Trophoblast cell (in vitro differentiated cells and primary cell): ENCODE measurements at places on chromosomes 6 and 20.
A peak's percentile ranks its signal among the peaks of the same experiment; 100 is the strongest.

- DNase-seq = no peak
- H3K27ac ChIP-seq = no peak overlapping the region
- H3K4me3 ChIP-seq = no peak overlapping the region
- H3K27me3 ChIP-seq = no peaks in the 10 kb centered on the region
- H3K36me3 ChIP-seq = no peaks in the 10 kb centered on the region
These were observed 63.4 kb upstream of the ELOVL5 start for GRCh38 chr6:53412021-53412715.

- DNase-seq = no peak
- H3K4me1 ChIP-seq = no peaks in the 10 kb centered on the region
- no peaks in the 10 kb centered on the region for H3K27me3 ChIP-seq
These were observed 289.9 kb upstream of the TSHZ2 start for GRCh38 chr20:52682237-52682636.

- H3K27me3 ChIP-seq = no peaks in the 10 kb centered on the region
- peaks cover 18% of the 10 kb centered on the region for H3K36me3 ChIP-seq
These were observed 25.5 kb downstream of the AMD1 start for GRCh38 chr6:110900028-110900598.

GRCh38 chr6:111796310-111796918 lies 76.8 kb downstream of the FYN start:
- H3K4me3 ChIP-seq = no peak overlapping the region
- DNase-seq = no peak
- H3K27me3 ChIP-seq = no peaks in the 10 kb centered on the region
- H3K4me1 ChIP-seq = peaks cover 4% of the 10 kb centered on the region

GRCh38 chr6:68572975-68573374 lies 62.1 kb upstream of the ADGRB3 start:
- no peaks in the 10 kb centered on the region for H3K27me3 ChIP-seq
- DNase-seq = no peak
- no peaks in the 10 kb centered on the region for H3K36me3 ChIP-seq
- no peak overlapping the region for H3K4me3 ChIP-seq

DNA sequence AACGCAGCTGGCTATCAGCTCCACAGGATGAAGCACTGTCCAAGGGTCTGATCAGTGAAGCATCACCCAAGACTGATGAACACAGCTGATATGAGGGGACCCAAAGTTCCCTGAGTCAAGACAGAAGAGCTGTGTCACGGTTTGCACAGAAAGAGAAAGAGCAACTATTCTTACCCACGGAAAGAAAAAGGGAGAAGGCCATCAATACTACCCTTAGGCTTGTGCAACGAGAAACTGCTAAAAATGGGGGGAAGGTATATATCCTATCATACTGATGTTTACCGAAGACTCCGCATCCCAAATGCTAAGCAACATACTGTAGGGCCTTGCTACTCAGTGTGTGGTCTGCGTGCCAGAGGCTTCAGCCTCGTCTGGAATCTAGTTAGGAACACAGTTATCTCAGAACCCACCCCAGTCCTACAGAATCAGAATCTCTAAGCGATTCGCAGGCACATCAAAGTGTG lies 665 bp downstream of the FASTKD5 start:
- DNase-seq = no peak
- H3K27ac ChIP-seq = no peak overlapping the region
- peaks cover 3% of the 10 kb centered on the region for H3K36me3 ChIP-seq
- peak overlapping the region; percentile 98 for H3K4me3 ChIP-seq
- no peaks in the 10 kb centered on the region for H3K27me3 ChIP-seq
- peaks cover 6% of the 10 kb centered on the region for H3K4me1 ChIP-seq

- H3K36me3 ChIP-seq = no peaks in the 10 kb centered on the region
- no peak for DNase-seq
- no peak overlapping the region for H3K27ac ChIP-seq
- no peak overlapping the region for H3K4me3 ChIP-seq
- H3K27me3 ChIP-seq = no peaks in the 10 kb centered on the region
- H3K4me1 ChIP-seq = no peaks in the 10 kb centered on the region
These were observed 38.0 kb upstream of the HIVEP1 start for GRCh38 chr6:11974089-11974488.

DNA sequence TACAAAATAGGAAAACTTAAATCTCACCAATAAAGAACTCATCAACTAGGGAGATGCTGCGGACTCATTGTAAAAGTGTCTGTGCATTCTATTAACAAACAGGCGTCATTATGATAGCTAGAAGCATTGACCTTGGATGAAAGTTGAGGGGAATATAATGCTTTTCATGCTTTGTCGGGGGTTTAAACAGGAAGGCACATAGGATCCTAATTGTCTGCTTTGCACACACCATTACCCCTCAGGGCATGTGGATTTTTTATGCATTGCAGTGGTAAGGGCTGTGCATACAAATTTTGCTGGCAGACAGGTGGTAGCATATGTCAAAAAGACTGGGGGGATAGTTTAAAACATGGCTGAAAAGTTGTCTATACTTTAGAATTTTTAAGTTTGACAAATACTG lies 447.9 kb upstream of the PLCB4 start:
- DNase-seq = peak; percentile 33
- no peak overlapping the region for H3K27ac ChIP-seq
- H3K27me3 ChIP-seq = no peaks in the 10 kb centered on the region
- no peaks in the 10 kb centered on the region for H3K4me1 ChIP-seq
- H3K36me3 ChIP-seq = no peaks in the 10 kb centered on the region

- no peaks in the 10 kb centered on the region for H3K36me3 ChIP-seq
- H3K4me1 ChIP-seq = peaks cover 14% of the 10 kb centered on the region
- H3K27me3 ChIP-seq = no peaks in the 10 kb centered on the region
- no peak for DNase-seq
These were observed 116.2 kb downstream of the GMDS start for GRCh38 chr6:2129182-2129621.

- no peak for DNase-seq
- no peak overlapping the region for H3K27ac ChIP-seq
- no peak overlapping the region for H3K4me3 ChIP-seq
- no peaks in the 10 kb centered on the region for H3K4me1 ChIP-seq
- no peaks in the 10 kb centered on the region for H3K27me3 ChIP-seq
- H3K36me3 ChIP-seq = no peaks in the 10 kb centered on the region
These were observed 197.9 kb upstream of the KCNK16 start for GRCh38 chr6:39520411-39520810.

DNA sequence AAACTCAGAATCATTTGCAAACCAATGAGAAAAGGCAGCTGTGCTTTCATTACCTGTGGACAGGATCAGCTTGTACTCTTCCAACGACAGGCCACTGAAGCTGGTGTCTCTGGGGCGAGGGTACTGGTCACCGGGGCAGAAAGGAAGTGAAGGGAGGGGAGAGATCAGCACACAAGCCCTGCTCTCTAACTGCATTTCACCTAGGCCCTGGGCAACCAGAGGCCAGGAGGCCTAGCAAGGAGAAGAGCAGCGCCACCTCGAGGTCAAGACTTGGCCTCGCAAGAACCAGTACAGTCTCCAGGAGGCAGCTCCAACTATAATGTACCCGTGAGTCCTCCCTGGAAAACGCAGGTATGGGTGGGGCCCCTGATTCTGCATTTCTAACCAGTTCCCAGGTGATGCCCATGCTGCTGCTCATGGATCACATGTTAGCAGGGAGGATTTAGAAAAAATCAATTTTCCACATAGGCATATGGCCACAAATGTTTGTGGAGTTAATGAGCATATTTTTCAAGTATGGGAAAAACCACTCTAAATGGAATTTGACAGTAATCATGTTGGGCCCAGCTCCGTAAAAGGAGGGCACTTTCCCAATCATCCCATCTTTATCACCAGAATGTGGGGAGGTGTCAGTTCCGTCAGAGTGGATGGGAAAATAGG lies 11.0 kb downstream of the UQCC2 start:
- no peaks in the 10 kb centered on the region for H3K27me3 ChIP-seq
- no peak overlapping the region for H3K27ac ChIP-seq
- peaks cover 3% of the 10 kb centered on the region for H3K4me1 ChIP-seq
- H3K36me3 ChIP-seq = peaks cover 29% of the 10 kb centered on the region

DNA sequence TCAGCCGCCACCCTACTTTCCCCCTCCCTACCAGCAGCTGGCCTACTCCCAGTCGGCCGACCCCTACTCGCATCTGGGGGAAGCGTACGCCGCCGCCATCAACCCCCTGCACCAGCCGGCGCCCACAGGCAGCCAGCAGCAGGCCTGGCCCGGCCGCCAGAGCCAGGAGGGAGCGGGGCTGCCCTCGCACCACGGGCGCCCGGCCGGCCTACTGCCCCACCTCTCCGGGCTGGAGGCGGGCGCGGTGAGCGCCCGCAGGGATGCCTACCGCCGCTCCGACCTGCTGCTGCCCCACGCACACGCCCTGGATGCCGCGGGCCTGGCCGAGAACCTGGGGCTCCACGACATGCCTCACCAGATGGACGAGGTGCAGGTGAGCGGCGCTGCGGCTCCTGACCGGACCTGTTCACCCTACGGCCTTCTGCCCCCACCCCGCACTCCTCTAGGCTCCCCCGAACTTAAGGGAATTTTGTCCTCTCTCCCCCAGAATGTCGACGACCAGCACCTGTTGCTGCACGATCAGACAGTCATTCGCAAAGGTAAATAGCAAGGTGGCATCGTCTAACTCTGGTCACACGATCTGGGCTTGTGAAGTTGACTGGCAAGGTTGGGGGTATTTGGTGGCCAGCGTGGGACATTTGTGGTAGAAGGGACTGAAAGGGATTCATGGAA lies 2.3 kb downstream of the TFAP2C start:
- H3K36me3 ChIP-seq = peaks cover 22% of the 10 kb centered on the region
- peaks cover 21% of the 10 kb centered on the region for H3K4me1 ChIP-seq
- H3K27me3 ChIP-seq = peaks cover 5% of the 10 kb centered on the region
- peak overlapping the region; percentile 86 for H3K4me3 ChIP-seq
- H3K27ac ChIP-seq = peak overlapping the region; percentile 8

GRCh38 chr20:5481872-5482271 lies 165.1 kb upstream of the PROKR2 start:
- DNase-seq = no peak
- H3K27me3 ChIP-seq = no peaks in the 10 kb centered on the region
- no peaks in the 10 kb centered on the region for H3K36me3 ChIP-seq
- no peaks in the 10 kb centered on the region for H3K4me1 ChIP-seq
- no peak overlapping the region for H3K4me3 ChIP-seq

- H3K36me3 ChIP-seq = no peaks in the 10 kb centered on the region
- peak overlapping the region; percentile 29 for H3K27ac ChIP-seq
- H3K4me3 ChIP-seq = no peak overlapping the region
- no peak for DNase-seq
- no peaks in the 10 kb centered on the region for H3K27me3 ChIP-seq
These were observed 22.9 kb downstream of the ARHGAP18 start for GRCh38 chr6:129686941-129687627.

DNA sequence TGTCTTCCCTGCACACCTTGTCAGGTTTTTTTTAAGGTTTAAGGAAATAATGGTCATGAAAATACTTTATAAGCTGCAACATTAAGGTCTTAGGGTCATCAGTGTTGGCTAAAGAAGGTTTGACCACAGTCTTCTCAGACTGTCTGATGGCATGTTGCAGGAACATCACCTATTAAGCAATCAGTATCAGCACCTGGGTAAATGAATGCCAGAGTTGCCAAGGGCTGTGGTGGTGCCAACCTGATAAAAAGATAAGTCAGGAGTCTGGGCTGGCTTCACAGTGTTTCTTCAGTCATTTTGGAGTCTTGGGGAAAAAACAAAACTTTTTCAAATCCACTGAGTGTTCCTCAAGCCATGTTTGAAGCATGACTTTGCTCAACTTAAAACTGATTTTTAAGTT lies 61.5 kb upstream of the VSTM2L start:
- no peak overlapping the region for H3K27ac ChIP-seq
- H3K36me3 ChIP-seq = peaks cover 16% of the 10 kb centered on the region
- H3K4me3 ChIP-seq = no peak overlapping the region
- DNase-seq = no peak

DNA sequence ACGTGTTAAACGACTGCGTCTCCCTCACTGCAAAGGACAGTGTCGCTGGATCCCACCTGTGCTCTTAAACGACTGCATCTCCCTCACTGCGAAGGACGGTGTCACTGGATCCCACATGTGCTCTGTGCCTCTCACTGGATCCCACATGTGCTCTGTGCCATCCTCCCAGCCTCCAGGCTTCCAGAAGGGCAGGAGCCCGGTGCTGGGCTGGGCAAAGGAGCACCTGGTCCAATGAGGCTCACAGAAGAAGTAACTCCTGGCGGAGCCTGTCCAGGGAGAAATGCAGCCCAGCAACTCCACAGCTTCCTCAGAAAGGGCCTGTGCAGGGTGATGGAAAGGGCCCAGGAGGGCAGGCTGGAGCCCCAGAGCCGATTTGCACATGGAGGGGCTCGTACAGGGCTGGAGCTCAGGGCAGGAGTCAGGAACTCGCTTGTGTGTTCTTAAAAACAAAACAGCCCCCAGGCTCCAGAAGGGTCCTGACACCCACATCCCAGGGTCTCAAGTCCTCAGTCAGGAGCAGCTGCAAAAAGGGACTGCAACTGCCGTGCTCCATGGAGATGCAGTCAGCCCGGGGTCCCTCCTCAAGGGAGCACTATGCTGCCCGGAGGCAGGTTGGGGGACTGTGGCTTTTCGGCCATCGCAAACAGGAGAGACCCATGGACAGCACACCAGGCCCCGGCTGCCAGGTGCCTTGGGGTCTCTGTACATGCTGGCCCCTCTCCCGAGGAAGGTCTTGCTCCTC lies 52.7 kb downstream of the DLL1 start:
- H3K4me1 ChIP-seq = peaks cover 2% of the 10 kb centered on the region
- no peak for DNase-seq
- H3K4me3 ChIP-seq = no peak overlapping the region
- H3K27me3 ChIP-seq = no peaks in the 10 kb centered on the region
- no peaks in the 10 kb centered on the region for H3K36me3 ChIP-seq

GRCh38 chr6:101401171-101401570 lies 7.7 kb downstream of the GRIK2 start:
- no peak for DNase-seq
- no peak overlapping the region for H3K4me3 ChIP-seq
- no peak overlapping the region for H3K27ac ChIP-seq
- peaks cover 43% of the 10 kb centered on the region for H3K27me3 ChIP-seq
- H3K4me1 ChIP-seq = peaks cover 9% of the 10 kb centered on the region

GRCh38 chr20:49813305-49813974 lies 812 bp downstream of the SLC9A8 start:
- peak overlapping the region; percentile 68 for H3K4me3 ChIP-seq
- DNase-seq = no peak
- H3K27me3 ChIP-seq = no peaks in the 10 kb centered on the region
- H3K36me3 ChIP-seq = peaks cover 8% of the 10 kb centered on the region
- peaks cover 16% of the 10 kb centered on the region for H3K4me1 ChIP-seq
